ENCODE measurements at places on chromosomes 2 and 18.

GRCh38 chr18:27175914-27176313 is 9.2 kb downstream of the CHST9 start:
- DNase-seq, result no peak

DNA sequence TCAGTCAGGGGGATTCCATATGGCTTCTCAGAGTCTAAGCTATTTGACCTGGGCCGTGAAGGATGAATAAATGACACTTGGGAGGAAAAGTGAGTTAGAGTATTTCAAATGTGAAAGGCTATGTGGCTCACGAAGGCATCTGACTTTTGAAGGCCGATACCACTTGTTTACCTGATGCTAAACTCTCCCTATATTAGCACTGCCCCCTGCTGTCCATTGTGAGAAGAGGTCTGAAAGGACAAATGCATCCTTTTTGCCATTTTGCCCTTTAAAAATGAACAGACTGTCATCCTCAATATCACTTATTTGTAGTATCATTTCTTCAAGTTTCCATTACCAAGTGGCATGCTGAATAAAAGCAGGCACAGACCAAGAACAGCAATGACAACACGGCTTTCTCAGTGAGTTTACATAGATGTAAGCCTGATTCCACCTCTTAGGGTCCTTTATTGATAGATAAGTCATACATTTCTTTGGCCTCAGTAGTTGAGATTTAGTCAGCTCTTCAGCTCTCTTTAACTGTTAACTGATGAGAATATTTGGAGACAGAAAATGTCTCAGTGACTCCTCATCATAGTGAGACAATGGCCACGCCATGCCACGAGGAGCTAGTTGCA is 40.1 kb downstream of the DOCK10 start:
- DNase-seq, result peak; percentile 72

DNA sequence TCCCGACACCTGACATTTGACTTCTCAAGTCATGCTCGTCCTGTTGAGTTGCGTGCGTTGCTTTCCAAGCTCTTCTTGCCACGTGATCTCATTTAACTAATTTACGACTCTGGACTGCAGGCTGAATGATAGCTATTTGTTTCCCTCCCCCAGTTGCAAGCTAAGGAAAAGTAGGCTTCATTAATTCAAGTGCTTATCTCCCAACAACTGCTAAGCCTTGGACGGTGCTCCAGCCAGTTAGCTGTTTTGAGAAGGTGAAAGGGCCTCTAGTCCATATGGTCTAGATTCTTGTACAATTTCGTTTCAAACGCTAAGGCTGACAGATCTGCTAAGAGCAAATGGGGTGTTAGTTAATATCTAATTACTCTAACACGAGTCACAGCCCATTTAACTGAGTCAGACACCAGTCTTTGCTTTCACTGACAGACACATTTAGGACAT is 21.1 kb downstream of the GPR45 start:
- no peak for DNase-seq

GRCh38 chr18:36993068-36993467 is 164.1 kb downstream of the KIAA1328 start:
- DNase-seq, result no peak

DNA sequence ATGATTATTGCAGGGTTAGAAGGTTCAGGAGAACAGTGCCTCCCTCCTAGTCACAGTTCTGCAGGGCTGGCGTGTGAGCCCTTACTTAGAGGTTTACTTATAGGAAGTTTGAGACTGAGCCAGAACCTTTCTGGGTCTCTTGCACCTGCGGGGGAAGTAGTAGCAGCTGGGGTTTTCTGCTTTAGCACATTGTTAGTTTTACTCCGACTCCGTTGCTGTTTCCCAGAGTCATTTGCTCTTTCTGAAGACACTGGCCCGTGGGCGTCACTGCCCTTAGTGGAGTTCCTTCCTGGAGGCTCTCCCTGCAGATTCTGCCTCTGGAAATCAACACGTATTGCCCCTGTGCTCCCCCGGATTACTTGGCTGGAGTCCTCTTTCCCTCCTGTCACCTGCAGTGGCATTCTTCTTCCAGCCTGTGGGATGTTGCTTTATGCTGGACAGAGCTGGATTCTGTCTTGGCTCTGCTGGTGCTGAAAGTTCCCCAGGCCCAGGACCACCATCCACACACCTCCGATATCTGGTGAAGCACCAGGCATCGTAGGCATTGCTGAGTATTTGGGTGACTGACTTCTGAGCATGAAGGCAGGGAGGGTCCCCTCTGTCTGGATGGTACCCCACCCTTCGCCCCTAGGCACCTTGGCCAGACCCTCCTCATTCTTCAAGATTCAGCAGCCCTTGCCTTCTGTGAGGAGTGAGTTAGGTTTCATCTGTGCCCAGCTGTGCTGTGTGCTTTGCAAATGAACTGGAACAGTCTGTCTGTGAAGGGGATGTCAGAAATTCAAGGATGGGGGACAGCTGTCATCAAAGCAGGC is 51.7 kb downstream of the AGAP1 start:
- no peak for DNase-seq

Data from stimulated activated CD8-positive, alpha-beta memory T cell treated with anti-CD3 and anti-CD28 coated beads, Interleukin-4, amount 100 ng/mL, for 48 hours (primary cell).